ENCODE measurements at places on chromosomes 12 and 14.

DNA sequence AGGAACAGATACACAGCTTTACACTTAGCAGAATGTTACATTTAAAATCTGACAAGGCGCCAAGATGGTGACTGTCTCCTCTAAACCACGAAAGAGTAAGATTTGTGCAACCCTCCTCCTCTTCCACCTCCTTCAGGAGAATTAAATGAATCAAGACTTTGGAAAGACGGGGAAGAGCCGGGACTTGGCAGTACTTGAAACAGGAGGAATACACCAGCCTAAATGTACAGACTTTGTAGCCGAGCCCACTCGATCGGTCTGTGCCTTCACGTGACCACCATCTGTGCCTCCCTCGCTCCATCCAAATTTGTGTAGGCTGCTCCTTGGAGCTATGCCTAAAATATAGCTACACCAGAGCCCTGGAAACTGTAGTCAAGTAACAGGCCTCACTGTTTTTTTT, 38.3 kb downstream of the SSPN start:
- DNase-seq, result no peak

GRCh38 chr14:84254290-84254689, 1275.7 kb upstream of the FLRT2 start:
- DNase-seq, result no peak

- DNase-seq, result no peak
These were observed 7.2 kb upstream of the GPR84 start for GRCh38 chr12:54371328-54372112.

- no peak for DNase-seq
These were observed 14.2 kb downstream of the STON2 start for GRCh38 chr14:81385886-81386285.

GRCh38 chr14:95520346-95520745, 3.9 kb upstream of the SYNE3 start:
- no peak for DNase-seq

GRCh38 chr14:24874514-24875202, 175.3 kb downstream of the STXBP6 start:
- DNase-seq, result no peak

DNA sequence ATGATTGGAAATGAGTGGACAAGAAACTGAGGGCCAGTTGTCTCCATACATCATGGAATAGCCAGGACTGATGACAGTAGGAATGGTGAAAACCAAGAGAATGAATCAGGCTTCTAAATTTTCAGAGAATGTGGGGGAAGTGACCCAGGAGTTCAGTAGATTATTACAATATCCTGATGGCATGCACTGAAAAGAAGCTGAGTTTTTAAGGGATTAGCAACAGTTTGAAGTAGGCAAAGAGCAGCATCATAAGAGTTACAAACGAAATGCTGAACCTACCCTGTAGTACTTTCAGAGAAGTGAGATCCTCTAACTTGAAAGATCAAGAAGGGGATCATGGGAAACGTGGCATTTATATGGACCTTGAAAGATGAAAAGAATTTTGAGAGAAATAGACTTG, 13.2 kb downstream of the SLC2A14 start:
- DNase-seq, result no peak

DNA sequence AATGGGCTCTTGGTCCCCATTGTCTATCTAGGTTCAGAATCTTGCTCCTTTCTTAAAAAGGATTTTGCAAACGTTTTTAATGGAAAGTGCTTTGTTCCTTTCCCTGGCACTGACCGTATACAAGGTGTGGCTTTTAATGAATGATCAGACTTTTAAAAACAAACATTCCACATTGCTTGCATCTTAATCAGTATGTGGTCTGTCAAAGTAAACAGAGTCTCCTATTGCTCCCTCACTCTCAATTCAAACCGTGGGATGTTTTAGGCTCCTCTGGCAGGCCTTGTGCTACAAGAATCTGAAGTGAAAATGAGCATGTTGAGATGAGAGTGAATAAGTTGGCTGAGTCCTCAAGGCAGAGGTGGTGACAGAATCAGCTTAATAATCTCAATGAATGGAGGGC, 107.0 kb downstream of the VRK1 start:
- no peak for DNase-seq

GRCh38 chr14:104107101-104107581, 21.6 kb downstream of the ASPG start:
- DNase-seq, result no peak

GRCh38 chr12:1046727-1047126, 55.7 kb downstream of the ERC1 start:
- no peak for DNase-seq

GRCh38 chr14:71414631-71415403, 507.6 kb downstream of the PCNX1 start:
- no peak for DNase-seq

GRCh38 chr14:46197856-46198255, 453.7 kb downstream of the RPL10L start:
- no peak for DNase-seq

DNA sequence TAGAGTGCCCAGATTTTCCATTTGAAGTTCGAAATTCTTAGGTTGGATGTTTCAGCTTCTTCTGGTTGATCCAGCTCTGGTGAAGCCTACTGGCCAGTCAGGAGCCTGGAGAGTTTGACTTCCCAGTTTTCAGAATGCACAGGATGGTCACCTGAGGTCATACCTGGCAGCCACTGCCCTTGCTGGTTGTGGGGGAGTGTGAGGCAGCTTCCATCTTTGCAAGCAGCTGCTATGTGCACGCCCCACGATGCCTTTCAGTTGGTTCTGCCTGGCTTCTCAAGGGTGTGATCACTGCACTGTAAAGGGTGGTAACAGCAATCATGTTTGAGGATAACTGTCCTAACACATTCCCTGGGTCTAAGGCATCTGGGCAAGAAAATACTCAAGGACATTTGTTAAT, 15.4 kb downstream of the CCDC92 start:
- no peak for DNase-seq

DNA sequence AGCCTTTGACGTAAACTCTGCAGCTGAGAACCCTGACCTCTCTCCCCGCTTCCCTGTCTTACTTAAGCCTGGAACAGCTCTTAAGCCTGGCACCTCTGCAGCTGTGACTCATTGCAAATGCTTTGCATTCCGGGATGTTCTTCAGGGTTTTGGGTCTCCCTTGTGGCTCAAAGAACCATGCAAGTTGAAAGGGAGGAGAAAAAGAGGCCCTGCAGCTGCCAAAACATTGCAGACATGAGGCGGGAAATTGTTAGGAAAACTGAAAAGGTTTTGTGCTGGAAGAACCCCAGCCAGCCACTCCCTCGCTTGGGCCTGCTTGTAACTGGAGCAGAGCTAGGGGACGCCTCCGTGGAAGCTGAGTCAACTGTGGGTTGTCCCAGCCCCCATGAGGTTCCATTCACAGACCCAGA, 60.2 kb upstream of the FERMT2 start:
- DNase-seq, result no peak

- DNase-seq, result no peak
These were observed 209.4 kb upstream of the PRICKLE1 start for GRCh38 chr12:42798811-42799438.

DNA sequence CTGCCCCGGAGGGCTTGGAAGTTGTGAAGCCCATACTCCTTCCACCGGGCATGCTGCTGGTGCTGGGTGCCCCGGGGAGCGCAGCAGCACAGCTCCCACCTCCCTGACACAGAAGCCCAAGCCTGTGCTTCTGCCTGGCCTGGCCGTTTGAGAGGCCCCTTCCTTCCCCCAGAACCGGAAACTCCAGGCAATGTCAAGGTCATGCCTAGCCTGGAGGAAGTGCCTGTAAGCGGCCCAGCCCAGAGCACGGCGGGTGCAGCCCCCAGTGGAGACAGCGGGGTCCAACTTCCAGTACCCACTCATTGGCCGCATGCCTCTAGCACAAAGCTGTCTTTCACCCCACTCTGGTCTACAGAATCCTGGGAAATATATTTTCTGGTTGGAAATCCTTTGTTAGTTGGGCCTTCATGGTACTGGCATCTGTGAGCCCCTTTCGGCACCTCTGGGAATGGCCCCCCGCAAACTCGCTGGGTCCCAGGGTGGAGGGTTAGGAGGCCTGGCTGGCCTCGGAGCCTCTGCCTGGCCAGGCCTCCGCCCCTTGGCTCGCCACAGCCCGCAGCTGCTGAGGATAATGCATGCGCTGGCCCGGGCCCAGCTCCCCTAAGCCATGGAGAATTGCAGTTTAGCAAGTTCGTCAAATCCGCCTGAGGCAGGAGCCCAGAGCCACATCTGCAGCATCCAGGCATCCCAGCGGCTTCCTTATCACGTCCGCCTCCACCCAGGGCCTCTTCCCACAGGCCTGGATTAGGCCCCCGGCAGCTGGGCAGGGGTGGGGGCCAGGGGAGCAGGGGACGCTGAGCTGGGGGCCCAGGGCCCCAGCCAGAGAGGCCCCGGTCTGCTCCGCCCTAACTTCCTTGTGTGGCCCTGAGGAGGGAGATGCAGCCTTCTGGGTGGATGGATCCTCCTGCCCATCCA, 48.9 kb upstream of the DLK1 start:
- DNase-seq, result no peak

DNA sequence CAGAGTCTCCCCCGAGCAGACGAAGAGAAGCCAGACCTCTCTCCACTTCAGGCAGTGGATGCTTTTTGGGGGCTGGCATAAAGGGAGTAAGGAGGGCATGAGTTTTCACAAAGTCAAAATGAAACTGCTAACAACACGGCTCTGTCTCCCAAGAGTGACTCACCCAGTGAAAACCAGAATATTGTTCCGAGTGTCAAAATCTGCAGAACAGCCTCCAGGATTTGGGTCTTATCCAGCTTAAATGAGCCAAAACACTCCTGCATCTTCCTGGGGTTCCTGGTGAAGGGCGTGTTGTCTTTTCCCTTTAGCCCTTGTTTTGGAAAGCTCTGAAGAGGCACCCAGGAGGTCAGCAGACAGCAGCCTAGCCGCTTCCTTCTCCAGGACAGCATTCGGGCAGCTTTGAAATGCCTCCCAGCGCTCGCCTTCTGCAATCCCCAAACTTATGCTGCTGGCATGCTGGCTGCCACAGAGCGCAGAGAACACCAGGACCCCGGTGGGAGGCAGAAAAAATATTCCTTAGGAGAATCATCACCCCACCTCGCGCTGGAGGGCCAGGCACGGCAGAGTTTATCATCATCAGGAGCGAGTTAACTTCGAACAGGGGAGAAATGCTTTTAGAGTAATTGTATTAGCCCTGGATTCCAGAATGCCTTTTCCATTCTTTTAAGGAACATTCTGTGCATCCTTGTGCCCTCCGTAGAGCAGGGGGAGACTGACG, 117.7 kb upstream of the NCOR2 start:
- DNase-seq, result no peak

DNA sequence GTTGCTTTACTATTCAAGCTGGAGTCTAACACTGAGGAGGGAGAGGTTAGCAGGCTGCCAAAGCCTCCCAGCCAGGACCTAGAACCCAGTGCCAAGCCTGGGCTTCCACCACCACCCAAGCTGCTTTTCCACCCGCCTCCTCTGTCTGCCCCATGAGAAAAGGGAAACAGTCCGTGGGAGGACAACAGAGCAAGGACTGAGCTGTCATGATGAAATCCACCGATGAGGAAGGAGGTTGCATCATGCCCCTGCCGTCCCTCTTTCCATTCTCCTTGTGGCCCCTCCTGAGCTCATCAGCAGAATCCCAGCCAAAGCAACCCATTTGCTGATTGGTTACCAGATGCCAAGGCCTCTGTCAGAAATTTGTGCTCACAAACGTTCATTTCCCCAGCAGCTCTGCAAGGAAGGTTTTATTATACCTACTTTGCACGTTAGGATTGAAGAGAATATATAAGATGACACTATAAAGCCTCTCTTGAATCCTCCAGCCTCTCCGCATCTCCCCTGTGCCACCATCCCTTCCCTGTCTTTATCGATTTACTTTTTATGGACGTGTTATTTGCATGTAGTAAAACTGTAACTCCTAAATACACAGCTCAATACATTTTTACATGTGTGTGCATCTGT, 6.3 kb upstream of the SERPINA1 start:
- no peak for DNase-seq

- DNase-seq, result no peak
These were observed 36.9 kb upstream of the SINHCAF start for GRCh38 chr12:31362759-31363415.

GRCh38 chr14:92928258-92928629, 5.3 kb downstream of the CHGA start:
- no peak for DNase-seq

GRCh38 chr14:38384741-38385140, 128.8 kb upstream of the CLEC14A start:
- DNase-seq, result no peak

- no peak for DNase-seq
These were observed 30.7 kb upstream of the HDAC7 start for GRCh38 chr12:47850153-47851084.

DNA sequence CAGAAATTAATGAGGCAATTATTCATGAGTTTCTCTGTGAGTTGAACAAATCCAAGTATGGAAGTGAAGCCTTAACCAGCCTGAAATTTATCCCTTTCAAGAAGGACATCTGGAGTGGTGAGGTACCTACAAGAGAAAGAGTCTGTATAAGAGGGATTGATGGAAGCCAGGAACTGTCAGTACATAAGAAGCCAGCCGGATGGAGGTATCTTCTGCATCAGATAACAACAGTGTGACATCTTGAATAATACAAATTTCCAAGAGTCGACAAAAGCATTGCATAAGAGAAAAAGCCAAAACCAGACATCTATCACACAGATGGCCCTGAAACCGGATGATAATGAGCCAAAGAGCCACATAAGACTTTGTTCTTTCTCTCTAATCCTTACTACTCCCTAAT, 781.2 kb downstream of the FLRT2 start:
- DNase-seq, result no peak

DNA sequence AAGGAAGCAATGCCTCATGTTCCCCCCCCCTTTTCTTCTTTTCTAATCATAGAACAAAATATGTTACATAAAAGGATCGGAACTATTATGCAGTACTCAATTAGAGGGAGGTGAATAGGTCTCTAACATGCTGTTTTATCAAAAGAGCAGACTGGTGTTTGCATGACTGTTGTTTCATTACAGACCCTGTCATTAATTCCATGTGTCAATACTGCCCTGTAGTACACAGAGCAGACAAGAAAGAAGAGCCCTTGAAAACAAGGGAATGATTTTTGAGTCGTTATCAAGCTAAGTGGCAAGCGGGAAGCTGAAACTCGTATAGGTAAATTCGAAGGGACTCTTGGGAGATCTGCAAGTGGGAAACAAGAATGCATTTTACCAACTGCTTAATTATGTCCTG, 76.9 kb upstream of the TMEM263 start:
- no peak for DNase-seq
